ENCODE measurements at places on chromosomes 2 and 18.

DNA sequence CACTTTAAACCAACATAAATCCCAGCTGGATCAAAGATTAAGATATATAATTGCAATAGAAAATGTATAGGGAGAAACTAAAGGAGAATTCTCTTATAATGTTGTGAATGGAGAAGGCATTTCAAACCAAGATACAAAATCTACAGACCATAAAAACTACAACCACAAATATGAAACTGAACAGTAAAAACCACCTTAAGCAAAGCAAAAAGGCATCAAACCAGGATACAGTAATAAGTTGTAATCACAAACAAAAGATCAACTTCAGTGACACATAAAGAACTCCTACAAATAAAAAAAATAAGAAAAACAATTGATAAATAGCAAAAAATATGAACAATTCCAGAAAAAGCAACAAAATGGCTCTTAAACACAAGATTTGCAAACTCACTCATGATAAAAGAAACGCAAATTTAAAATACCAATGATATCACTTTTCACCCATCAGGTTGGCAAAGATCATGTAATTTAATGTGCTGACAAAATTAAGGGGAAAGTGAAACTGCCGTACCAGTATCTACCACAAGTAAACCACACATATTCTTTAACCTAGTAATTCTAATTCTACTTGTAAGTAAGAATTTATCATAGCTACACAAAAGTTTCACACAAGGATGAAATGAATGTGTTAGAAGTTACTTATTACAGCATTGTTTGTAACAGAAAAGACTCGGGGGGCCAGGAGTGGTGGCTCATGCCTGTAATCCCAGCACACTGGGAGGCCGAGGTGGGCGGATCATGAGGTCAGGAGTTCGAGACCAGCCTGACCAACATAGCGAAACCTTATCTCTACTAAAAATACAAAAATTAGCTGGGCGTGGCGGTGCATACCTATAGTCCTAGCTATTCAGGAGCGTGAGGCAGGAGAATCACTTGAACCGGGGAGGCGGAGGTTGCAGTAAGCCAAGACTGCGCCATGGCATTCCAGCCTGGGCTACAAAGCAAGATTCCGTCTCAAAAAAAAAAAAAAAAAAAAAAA is 101.9 kb downstream of the USP34 start:
- no peak for DNase-seq

- DNase-seq: no peak
These were observed 75.1 kb downstream of the RFTN2 start for GRCh38 chr2:197600306-197600705.

- peak; percentile 54 for DNase-seq
These were observed 7.6 kb upstream of the ASXL2 start for GRCh38 chr2:25885933-25886332.

GRCh38 chr2:232873909-232874641 is 4.0 kb downstream of the SNORC start:
- no peak for DNase-seq

DNA sequence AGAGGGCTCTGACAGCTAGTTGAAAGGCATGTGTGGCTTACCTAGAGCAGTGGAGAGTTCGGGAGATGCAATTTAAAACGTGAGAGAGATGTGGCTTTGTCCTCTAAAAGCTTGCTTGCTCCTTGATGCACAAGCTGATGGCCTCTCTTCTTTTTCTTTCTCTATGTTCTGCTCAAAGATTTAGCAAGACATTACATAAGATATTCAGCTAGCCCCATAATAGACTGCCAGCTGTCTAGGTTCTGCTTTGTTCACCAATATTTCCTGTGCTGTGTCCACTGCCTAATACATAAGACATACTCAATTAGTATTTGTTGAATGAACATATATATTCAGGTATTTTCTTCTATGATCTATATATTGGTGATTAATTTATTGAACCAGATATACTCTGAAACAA is 31.1 kb downstream of the SPATS2L start:
- no peak for DNase-seq

- DNase-seq: no peak
These were observed 45.5 kb upstream of the LOXHD1 start for GRCh38 chr18:46702471-46702870.

DNA sequence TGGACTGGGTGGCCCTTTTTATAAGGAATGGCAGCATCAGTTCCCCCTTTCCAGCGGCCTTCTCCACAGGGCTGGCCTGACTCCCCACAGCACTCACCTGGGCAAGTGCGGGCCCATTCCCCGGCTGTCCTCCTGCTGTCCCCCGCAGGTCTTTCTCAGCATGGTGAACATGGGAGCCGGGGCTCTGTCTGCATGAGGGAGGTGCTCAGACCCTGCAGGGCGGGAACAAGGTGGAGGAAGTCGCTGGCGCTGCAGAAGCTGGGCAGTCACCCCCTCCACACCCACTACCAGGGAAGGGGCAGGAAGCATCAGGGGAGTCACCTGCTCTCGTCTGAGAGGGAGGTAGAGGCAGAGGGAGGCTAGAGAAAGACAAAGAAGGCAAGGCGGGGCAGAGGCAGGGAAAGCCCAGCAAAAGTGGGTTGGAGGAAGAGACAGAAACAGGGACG is 12.2 kb downstream of the HES6 start:
- no peak for DNase-seq

GRCh38 chr2:134372141-134372540 is 118.3 kb downstream of the MGAT5 start:
- no peak for DNase-seq

DNA sequence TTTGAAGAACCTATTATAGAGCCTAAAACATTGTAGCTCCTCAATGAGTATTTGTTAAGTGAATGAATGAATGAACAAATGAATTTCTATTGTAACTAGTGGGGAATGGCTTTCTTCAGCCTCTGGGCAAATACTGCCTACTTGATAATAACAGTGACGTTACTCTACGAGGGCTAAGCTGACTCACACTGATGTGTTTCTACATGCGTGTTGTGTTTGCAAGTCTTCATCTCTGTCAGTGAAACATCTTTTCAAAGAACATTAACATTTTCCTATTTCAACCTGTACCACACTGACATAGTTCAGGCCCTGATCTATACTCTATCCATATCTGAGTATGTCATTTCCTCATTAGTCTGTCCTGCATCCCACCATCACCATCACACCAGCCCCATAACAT is 319.9 kb upstream of the ACVR2A start:
- no peak for DNase-seq

GRCh38 chr2:79789811-79790210 is 277.0 kb downstream of the CTNNA2 start:
- DNase-seq: no peak

Measured in amniotic stem cell (primary cell).